ENCODE measurements at places on chromosomes 12 and 14.

DNA sequence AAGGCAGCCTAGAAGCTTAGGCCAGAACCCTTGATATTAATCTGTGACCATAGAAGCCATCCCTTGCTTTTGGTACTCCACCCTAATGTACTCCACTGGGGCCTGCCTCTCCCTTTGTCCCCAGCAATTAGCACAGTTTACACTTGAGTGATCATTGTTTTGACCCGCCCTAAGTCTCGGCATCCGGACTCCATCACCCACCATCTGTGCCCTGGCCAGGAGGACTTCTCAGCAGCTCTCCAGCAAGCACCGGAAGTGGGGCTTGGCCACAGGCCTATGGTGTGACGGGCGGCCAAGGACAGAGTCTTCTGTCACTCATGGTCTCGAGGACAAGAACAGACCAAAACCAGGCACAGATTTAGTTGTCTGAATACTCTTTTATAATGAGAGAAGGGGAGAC is 126.5 kb upstream of the NTF3 start:
- no peak for DNase-seq

DNA sequence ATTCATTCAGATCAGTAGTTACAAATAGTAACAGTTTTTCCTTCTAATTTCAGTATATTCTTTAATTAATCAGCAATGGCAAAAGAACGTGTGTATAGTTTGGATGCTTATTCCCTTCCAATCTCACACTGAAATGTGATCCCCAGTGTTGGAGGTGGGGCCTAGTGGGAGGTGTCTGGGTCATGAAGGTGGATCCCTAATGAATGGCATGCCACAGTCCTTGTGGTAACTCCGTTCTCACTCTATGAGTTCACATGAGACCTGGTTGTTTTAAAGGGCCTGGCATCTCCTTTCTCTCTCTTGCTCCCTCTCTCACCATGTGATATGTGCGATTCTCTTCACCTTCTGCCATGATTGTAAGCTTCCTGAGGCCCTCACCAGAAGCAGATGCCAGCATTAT is 18.9 kb upstream of the SYNDIG1L start:
- DNase-seq, result no peak

DNA sequence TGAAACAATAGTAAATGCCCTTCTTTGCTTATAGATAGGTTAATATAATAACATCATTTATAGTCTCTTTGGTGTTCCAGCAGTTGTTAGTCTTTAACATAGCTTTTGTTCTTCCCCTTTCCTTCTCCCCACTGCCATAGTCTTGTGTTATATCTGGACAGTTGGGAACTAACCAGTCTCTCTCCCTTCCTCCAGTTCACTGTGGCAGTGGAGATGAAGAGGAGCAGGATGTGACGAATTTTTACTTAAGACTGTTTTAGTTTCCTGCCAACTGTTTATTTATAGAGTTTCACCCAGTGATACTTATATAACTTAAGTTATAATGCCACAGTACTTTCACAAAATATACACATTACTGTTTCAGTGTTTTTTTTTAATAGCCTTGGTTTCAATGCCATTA is 277.4 kb downstream of the PDZRN4 start:
- no peak for DNase-seq

DNA sequence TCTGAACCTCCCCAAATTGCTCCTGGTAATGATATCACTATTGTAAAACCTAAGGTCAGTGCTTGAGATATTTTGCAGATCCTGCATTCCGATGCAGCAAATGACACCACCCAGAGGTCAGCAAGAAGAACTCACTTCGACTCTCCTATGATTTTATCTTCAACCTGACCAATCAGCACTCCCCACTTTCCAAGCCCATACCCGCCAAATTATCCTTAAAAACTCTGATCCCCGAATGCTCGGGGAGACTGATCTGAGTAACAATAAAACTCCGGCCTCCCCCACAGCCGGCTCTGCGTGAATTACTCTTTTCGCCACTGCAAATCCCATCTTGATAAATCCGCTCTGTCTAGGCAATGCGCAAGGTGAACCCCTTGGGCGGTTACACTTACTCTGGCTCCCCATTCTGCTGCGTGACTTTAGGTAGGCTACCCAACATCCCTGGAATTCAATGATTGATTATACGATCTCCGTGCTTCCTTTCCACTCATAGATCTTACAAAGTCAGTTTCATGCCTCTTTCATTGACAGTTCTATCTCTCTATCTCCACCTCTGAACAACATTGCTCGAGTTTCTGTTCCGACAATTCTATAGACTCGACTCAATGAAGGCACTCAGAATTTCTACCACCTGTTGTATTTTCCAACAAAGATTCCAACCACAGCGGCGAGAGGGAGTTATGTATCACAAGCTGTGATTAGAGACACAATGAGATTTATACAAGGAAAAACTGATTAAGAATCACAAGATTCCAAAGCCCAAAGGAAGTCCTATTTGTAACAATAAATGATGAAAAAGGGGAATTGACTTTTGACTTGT is 939 bp downstream of the NPC2 start:
- DNase-seq, result no peak

DNA sequence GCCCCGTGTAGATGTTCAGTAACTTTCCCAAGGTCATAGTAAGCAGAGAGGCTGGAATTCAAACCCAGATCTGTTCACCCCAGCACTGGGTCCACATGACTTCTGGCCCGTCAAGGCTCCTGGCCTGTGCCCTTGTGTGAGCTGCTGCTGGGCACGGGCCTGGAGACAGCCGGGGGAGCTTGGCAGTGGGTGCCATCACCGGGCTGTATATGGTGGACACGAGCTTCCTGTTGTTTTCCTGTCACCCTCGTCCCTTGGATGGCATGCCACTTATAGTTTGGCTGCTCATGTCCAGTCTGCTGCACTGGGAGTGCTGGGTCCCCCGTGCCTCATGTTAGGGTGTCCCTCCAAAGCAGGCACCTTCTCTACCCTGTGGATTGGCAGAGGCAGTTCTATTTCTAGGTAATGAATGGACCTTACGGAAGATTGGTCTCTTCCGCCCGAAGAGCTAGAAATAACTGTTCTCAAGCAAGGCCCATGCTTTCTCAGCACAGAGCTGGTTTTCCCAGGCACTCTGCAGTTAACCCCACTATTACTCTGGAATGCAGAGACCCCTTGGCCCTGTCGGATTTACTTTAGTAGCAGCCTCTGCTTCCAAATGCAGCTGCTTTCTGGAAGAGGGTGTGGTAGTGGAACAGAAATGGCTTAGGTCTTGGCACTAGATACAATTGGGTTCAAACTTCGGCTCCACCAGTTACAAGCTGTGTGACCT is 44.3 kb downstream of the ELK3 start:
- no peak for DNase-seq

GRCh38 chr12:98123021-98123461 is 392.3 kb upstream of the TMPO start:
- DNase-seq, result no peak
